ENCODE measurements at places on chromosomes 16 and 17.

DNA sequence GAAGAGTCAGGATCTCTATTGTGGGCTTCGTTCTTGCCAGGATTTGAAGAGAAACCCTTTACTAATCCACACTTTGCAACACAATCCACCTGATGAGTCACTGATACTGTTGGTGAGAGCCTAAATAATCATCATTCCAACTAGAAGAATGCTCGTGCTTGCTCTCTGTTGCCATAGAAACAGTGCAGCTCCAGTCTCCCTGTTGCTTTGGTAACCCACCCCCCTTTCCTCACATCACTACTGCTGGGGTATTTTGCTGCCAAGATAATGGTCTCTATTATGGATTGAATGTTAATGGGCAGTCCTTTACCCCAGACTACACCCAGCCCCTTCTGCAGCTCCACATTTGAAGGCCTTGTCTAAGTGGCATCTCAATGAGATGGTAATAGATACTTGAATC, 190.4 kb downstream of the ABCC12 start:
- DNase-seq = no peak

GRCh38 chr17:5118219-5118618, 2.4 kb downstream of the USP6 start:
- DNase-seq = no peak

DNA sequence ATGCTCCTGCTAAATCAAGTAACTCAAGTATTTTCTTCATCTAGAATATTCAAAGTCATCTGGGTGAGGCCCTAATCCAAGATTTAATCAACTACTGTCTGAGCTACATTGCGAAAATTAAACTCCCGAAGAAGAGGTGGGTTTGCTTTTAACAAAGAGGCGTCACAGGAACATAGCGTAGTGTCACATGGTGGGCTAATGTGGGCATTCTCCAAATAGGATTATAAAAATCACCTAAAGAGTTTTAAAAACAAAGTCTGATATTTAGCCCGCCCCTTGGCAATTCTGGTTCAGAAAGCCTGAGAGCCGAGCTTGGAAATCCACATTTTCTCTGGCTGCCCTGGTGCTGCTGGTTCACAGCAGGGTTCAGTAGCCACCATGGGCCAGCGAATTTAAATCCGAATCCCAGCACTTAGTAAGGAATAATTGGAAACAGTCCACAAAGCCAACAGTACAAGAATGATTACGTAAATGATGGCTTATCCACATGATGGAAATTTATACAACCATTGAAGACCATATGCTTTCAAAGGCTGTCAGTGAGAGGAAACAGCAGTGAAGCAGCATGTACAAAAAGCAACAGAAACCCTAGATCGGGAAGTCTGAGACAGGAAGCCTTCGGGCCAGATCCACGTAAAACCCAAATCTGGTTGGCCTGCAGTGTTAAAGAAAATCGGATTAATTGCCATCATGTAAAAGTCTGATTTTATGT, 8.8 kb downstream of the PMM2 start:
- no peak for DNase-seq

DNA sequence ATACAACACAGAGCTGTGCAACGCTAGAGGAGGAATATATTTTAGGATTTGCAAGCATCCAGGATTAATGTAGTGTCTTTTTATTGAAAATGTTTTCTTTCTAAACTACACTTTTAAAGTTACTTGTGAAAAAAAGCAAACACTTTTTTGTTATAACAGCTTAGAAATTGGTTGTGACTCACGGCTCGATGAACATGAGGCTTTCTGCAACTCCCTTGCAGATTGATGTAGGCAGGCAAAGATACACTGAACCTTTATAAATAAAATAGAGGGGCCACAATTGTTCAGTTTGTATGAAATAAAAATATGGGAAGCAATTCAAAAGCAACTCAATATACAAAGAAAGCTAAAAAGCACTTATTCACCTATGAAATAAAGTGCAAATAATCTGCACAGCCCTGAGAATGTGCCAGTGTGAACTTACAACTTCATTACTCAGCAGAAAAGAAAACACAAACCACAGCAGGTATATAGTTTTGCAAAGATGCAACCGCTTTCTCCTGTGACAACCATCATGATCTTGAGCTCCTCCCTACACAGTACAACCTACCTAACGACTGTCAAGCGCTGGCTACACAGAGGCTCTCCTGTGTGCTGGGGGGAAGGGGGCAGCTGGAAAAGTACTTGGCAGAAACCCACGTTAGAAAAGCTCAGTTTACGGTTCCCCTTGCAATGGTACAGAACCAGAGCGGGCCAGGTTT, 948 bp downstream of the LUC7L start:
- DNase-seq = no peak

- no peak for DNase-seq
Observed at GRCh38 chr16:89411335-89411850, 79.0 kb downstream of the ANKRD11 start.

DNA sequence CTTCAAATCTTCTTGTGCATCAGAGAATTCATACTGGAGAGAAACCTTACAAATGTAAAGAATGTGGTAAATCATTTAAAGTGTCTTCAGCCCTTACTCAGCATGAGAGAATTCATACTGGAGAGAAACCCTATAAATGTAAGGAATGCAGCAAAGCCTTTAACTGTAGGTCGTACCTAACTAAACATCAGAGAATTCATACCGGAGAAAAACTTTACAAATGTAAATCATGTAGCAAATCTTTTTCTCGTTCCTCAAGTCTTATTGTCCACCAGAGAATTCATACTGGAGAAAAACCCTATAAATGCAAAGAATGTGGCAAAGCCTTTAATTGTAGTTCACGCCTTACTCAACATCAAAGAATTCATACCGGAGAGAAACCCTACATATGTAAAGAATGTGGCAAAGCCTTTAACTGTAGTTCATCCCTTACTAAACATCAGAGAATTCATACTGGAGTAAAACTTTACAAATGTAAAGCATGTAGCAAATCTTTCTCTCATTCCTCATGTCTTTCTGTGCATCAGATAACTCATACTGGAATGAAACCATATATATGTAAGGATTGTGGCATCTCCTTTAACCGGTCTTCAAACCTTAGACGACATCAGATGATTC, 118.5 kb upstream of the ZNF267 start:
- no peak for DNase-seq

DNA sequence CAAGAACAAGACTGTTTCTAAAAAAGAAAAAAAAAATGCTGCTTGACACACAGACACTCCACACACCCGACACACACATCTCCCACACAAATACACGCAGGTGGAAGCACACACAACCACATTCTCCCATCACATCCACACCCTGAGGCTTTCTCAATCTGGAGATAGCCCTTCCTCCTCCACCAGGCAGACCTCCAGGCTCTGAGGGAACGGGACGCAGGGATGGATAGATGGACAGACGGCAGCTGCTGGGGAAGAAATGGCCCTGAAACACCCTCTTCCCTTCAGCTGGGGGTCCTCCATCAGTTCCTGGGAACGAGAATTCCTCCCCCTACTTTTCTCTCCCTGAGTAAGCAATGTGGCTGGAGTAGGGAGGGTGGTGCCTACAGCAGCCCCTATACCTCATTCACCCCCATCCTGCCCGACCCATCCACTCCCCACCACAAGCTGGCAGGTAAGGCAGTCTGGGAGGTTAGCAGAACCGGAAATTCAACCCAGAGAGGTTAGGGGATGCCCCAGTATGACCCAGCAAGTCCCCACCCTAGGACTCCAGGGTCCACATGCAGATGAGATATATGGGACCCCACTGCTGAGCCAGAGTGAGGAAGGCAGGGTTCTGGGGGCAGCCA, 4.1 kb upstream of the LITAFD start:
- no peak for DNase-seq

- DNase-seq = no peak
Observed at GRCh38 chr17:82330322-82331239, 3.0 kb downstream of the SECTM1 start.

- no peak for DNase-seq
Observed at GRCh38 chr16:83813823-83814658, 6.3 kb downstream of the HSBP1 start.

DNA sequence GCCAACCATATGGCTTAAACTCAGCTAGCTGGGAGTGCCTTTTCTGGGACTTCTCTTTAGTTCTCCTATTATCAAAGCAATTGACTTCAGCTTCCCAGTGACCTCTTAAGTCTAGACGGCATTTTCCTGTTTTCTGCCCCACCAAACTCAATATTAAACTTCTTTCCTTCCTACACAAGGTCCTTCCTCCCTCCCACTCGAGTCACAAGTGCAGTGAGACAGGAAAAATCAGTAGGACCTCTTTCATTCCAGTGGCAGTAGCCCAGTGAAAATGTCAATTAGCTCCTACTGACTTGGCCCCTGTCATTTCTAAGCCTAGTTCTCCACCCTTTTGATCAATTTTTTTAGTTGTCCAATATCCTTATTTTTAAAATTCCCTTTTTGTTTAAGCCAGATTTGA, 9.6 kb upstream of the NACA2 start:
- no peak for DNase-seq

DNA sequence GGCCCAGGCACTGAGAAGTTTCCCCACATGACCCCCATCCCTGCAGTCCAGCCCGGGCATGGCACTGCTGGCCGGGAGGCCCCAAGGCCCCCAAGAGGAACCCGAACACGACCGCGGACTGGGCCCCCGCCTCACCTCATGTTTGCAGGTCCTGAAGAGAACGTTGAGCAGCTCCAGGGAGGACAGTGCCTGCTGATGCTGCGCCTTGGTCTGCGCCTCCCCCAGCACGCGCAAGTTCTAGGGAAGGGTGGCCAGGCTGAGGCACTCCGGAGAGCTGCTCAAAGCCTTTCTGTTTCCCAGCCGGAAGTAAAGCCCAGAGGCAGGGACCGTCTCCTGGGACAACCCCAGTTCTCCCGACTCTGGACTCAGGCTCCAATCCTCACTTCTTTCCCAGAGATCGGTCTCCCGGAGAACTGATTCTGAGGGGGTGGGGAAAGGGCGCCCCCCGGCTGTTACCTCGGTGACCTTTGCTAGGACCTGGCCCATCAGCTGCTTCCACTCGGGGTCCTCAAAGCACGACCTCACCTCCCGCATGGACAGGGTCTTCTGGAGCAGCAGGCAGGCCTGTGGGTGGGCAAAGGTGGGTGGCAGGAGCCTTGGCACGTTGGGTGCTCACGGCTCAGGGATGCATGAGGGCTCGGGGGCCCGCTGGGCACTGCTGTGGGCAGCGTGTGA, 13.7 kb downstream of the MYBBP1A start:
- DNase-seq = no peak

DNA sequence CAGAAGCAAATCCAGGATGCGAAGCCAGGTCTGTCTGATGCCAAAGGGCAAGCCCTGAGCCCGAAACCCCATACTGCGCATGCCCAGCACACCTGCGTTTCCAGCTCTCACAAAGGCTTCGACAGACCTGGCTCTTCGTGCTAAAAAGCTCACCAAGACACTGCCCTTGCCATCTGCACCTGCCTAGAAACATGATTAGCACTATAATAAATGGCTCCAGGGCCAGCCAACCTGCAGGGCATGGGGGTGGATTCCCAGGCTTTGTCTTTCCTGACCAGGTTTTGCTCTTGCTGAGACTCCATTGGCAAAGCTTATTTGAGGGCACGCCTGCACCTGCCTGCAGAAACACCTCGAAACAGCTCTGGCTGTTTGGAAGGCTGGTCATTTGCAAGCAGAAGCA, 14.4 kb upstream of the PLD6 start:
- no peak for DNase-seq

GRCh38 chr16:83296505-83296904, 511.3 kb upstream of the HSBP1 start:
- no peak for DNase-seq

DNA sequence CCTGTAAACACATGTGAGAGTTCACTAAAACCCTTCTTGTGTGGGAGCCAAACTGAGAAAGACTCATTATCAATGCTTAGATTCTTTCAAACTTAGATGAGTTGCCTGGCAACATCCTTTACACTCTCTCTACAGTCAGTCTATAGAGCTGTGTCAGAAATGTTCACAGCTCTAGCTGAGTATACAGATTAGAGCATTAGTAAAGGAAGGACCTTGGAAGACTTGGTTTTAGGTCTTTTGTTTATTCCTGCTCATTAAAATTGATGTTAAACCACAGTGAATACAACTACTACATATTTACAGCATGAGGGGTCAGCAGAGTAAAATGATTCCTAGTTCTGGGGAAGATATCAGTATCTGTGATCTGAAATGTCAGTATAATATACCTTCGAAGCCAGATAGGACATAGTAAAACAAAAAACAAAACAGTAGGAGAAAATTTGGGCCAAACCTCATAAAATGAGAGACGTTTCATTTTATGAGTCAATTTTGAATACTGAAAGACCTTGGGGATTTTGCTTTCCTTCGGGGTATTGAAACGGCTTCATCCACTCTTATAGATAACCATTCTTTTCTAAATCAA, 186.0 kb downstream of the TANC2 start:
- DNase-seq = no peak

DNA sequence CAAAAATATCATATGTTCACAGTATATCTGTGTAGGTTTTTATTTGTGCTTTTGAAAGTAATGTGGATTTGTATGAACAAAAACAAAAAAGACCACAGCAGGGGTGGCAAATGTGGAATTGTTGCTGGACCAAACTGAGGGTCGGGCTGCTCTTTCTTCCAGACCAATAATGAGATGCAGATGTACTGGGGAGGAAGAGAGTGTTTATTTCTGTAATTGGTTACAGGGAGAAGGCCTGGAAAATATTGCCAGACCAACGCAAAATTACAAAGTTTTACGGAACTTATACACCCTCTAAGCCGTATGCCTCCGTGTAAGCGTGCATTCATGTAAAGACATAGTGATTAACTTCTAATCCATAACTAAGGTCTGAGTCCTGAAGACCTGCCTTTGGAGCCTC, 353.9 kb upstream of the C16orf82 start:
- no peak for DNase-seq

DNA sequence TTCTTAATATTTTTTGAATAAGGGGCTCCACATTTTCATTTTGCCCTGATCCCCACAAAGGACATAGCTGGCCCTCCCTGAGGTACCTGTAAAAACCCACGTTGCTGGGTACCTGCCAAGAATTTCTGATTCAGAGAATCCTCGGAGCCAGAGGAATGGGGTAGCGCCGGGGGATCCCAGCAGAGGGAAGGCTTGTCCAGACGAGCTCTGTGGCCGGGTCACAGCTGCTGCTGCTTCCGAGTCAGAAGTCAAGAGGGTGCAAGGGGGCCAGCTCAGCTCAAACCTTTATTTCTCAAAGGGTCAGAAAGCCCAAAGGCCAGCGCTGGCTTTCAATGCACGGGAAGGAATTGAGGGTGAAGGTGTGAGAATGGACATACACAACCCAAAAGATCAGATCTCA, 68.9 kb upstream of the SDK2 start:
- DNase-seq = no peak

GRCh38 chr16:50244504-50245416, 21.6 kb upstream of the ADCY7 start:
- DNase-seq = no peak

GRCh38 chr16:89317729-89318429, 100.4 kb downstream of the ZNF778 start:
- no peak for DNase-seq

Data from activated T-helper 2 cell treated with anti-CD3 and anti-CD28 coated beads, Interferon-gamma antibody, Interleukin-2, Interleukin-4, amounts not matched to agents 10 μg/mL and 5 μg/mL and 100 μg/mL, durations not matched to agents 14 hours and 24 hours and 36 hours (primary cell).